ENCODE measurements at places on chromosomes 7 and 10. TPM values are rescaled to one million over a fixed set of nuclear protein-coding genes. Genes with fewer than 3 reads are reported as not detected.
A peak's percentile ranks its signal among the peaks of the same experiment; 100 is the strongest.

DNA sequence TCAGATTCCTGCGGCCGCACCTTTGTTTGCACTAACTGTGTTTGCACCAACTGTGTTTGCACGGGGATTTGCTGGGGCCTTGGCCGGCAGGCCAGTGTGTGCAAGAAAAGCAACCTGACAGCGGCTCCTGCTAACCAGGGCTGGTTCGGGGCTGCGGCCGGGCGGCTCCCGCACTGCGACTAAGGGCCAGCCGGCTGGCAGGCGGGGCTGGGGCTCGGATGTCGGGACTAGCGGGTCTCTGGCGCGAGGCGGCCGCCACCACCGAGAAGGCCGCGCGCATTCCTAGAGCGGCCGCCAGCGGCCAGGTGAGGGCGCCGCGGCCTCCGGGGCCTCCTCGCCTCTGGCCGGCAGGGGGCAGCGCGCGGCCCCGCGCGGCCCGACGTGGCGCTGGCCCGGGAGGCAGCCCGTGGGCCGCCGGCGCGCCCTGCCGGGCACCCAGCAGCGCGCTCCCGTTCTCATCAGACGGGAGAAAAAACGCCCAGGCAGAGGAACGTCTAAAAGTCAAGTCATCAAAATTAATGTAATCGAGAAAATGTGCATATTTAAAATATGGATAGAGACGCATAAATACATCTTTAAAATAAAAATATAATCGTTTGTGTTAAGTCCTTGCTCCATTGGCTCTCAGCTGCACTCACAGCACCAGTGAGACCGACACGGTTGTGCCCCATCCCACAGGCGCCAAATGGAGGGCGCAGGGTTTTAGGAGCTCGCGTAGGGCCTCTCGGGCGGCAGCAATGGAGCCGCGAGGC is 38.5 kb downstream of the ZNF777 start:
- peak; percentile 80 for DNase-seq
- H3K27ac ChIP-seq: peak overlapping the region; percentile 51
- H3K4me1 ChIP-seq: peaks cover 9% of the 10 kb centered on the region
- no peaks in the 10 kb centered on the region for H3K27me3 ChIP-seq
- no peaks in the 10 kb centered on the region for H3K36me3 ChIP-seq

- no peak for DNase-seq
- no peaks in the 10 kb centered on the region for H3K4me1 ChIP-seq
- H3K27me3 ChIP-seq: peaks cover 5% of the 10 kb centered on the region
- H3K36me3 ChIP-seq: no peaks in the 10 kb centered on the region
Observed at GRCh38 chr7:17532861-17533404, 234.5 kb downstream of the AHR start.

DNA sequence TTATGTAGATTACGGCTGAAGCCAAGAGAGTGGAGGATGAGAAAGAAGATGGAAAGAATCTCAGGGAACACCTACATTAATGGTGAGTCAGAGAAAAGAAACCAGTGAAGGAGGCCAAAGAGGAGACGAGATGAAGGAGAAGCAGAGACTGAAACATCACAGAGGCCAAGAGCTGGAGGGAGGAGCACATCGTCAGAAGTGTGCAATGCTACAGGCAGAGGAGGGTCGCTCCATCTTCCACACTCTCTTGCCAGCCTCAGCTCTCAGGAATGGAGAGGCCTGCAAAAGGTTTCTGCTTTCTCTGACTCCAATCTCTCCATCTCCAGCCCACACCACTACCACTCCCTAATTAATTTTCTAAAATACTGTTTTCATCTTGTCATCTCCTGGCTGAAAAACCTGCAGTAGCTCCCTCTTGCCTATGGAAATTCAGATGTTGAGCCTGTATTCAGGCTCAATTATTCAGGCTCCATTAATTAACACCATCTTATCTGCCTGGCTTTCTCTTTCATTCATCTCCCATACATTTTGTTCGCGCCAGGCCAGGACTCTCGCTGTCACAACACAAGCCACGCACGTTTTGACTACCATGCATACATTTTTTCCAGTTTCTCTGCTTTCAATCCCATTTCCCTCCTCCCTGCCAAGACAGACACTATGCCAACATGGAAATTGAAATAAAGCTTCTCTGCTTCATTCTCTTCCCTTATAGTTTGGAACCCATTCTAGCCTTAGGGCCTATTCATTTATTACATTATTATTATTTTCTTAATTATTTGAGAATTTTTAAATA is 165.8 kb downstream of the INHBA start:
- no peaks in the 10 kb centered on the region for H3K36me3 ChIP-seq
- no peak overlapping the region for H3K27ac ChIP-seq
- no peak overlapping the region for H3K4me3 ChIP-seq
- H3K27me3 ChIP-seq: no peaks in the 10 kb centered on the region

- H3K27me3 ChIP-seq: no peaks in the 10 kb centered on the region
- peak overlapping the region; percentile 53 for H3K4me3 ChIP-seq
- H3K27ac ChIP-seq: peak overlapping the region; percentile 71
- H3K36me3 ChIP-seq: peaks cover 2% of the 10 kb centered on the region
Observed at GRCh38 chr7:77351539-77352004, 64.6 kb downstream of the GSAP start.

GRCh38 chr10:3897156-3897555 is 112.1 kb upstream of the KLF6 start:
- H3K4me1 ChIP-seq: peaks cover 64% of the 10 kb centered on the region
- DNase-seq: no peak
- no peak overlapping the region for H3K4me3 ChIP-seq
- H3K27ac ChIP-seq: no peak overlapping the region

- H3K4me3 ChIP-seq: no peak overlapping the region
- no peak overlapping the region for H3K27ac ChIP-seq
- H3K4me1 ChIP-seq: no peaks in the 10 kb centered on the region
- H3K36me3 ChIP-seq: no peaks in the 10 kb centered on the region
- no peak for DNase-seq
- H3K27me3 ChIP-seq: peaks cover 15% of the 10 kb centered on the region
Observed at GRCh38 chr7:116730097-116731022, 58.4 kb downstream of the MET start.

GRCh38 chr7:107661865-107662379 is 1.3 kb downstream of the SLC26A4 start:
- DNase-seq: no peak
- H3K27ac ChIP-seq: no peak overlapping the region
- peaks cover 11% of the 10 kb centered on the region for H3K27me3 ChIP-seq
- H3K4me3 ChIP-seq: peak overlapping the region; percentile 84

- DNase-seq: no peak
- peaks cover 81% of the 10 kb centered on the region for H3K4me1 ChIP-seq
- peak overlapping the region; percentile 0 for H3K27ac ChIP-seq
- no peak overlapping the region for H3K4me3 ChIP-seq
Observed at GRCh38 chr7:114941692-114942091, 19.8 kb downstream of the MDFIC start.

DNA sequence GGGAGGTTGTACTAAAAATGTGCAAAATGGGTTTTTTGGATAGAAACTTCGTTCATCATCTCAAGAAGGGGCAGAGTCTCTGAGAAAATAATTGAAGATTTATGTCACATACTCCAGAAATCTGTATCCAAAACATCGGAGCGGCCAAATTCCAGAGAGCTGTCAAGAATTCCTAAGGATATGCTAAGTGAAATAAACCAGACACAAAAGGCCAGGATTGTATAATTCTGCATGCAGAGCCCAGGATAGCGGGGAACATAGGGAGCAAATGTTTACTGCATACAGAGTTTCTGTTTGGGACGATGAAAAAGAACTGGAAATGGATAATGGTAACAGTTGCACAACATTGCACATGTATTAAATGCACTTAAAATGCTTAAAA is 224.2 kb upstream of the AUTS2 start:
- H3K4me3 ChIP-seq: no peak overlapping the region
- no peaks in the 10 kb centered on the region for H3K27me3 ChIP-seq
- no peak for DNase-seq
- H3K36me3 ChIP-seq: no peaks in the 10 kb centered on the region
- H3K27ac ChIP-seq: no peak overlapping the region
- H3K4me1 ChIP-seq: no peaks in the 10 kb centered on the region

DNA sequence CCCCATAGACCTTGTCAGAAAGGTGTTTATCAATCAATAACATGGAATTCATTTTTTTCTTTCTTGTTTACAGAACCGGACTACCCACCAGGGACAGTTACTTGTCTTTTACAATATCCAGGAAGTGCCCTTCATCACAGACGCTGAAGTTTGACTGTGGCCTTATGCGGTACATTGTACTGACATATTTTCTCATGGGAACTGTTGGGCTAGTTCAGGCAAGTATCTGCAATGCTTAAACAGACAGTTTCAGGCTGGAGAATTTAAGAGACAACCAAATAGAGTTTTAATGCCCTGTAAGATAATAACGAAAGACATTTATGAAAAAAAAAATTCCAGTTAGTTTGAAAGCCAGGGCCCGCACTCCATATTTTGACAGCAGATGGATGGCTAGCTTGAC is 246.4 kb downstream of the GATA3 start:
- H3K27ac ChIP-seq: no peak overlapping the region
- peaks cover 8% of the 10 kb centered on the region for H3K4me1 ChIP-seq
- H3K4me3 ChIP-seq: no peak overlapping the region
- no peak for DNase-seq
- peaks cover 2% of the 10 kb centered on the region for H3K27me3 ChIP-seq

DNA sequence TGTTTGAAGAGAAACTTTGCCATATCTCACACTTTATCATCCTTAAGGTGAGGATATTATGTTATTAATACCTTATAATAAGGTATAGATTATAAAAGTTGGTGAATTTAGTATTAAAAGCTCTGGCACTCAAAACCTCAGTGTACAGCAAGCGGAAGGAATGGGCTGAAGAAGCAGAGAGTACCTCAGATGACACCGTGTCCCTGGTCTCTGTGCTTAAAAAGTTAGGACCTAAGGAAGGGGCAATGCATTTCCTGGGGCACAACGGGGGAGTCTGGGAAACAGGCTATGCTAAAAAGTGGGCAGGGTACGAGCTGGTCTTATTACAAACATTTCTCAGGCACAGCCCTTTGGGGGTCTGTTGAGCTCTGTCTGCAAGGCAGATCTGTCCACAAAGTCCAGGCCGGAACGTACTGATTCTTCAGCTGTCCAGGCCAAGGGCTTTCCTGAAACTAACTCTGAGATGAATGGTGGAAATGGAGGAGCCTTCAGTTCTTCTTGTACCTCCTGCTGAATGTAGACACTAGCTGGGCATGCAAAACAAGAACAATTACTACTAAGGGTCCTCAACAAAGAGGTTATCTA is 202.7 kb downstream of the POM121L12 start:
- H3K4me3 ChIP-seq: no peak overlapping the region
- H3K36me3 ChIP-seq: no peaks in the 10 kb centered on the region
- no peaks in the 10 kb centered on the region for H3K4me1 ChIP-seq
- DNase-seq: no peak
- H3K27ac ChIP-seq: no peak overlapping the region
- no peaks in the 10 kb centered on the region for H3K27me3 ChIP-seq

DNA sequence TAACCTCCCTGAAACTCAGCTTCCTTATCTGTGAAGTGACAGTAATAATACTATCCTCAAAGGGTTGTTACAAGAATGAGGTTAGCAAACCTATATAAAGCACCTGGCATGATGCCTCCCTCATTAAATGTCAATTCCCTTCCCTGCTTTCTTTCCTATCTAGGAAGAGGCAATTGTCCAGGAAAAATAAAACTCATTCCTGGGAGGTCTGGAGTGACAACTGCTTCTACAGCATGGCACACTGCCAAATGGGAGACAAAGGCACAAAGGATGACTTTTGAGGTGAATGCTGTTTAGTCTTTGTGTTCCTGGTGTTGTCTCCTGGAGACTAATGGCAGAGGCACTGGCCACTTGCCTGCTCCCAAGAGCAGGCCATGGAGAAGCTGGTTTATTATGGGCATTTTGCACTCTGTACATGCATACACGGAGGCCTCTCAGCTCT is 32.2 kb upstream of the PDE1C start:
- no peaks in the 10 kb centered on the region for H3K36me3 ChIP-seq
- no peak overlapping the region for H3K4me3 ChIP-seq
- no peak for DNase-seq
- H3K27me3 ChIP-seq: no peaks in the 10 kb centered on the region

- no peak overlapping the region for H3K4me3 ChIP-seq
- H3K27me3 ChIP-seq: peaks cover 3% of the 10 kb centered on the region
- H3K4me1 ChIP-seq: no peaks in the 10 kb centered on the region
Observed at GRCh38 chr10:122139627-122140170, 131.4 kb upstream of the BTBD16 start.

GRCh38 chr7:66946545-66946944 is 25.5 kb downstream of the TMEM248 start:
- peaks cover 37% of the 10 kb centered on the region for H3K36me3 ChIP-seq
- DNase-seq: no peak
- no peak overlapping the region for H3K4me3 ChIP-seq

- no peak overlapping the region for H3K4me3 ChIP-seq
- no peak overlapping the region for H3K27ac ChIP-seq
Observed at GRCh38 chr7:40883826-40884225, 749.0 kb downstream of the SUGCT start.

GRCh38 chr10:35448687-35449662 is 112.7 kb downstream of the CCNY start:
- no peak overlapping the region for H3K27ac ChIP-seq
- peaks cover 76% of the 10 kb centered on the region for H3K4me1 ChIP-seq
- no peak overlapping the region for H3K4me3 ChIP-seq
- peaks cover 17% of the 10 kb centered on the region for H3K36me3 ChIP-seq

DNA sequence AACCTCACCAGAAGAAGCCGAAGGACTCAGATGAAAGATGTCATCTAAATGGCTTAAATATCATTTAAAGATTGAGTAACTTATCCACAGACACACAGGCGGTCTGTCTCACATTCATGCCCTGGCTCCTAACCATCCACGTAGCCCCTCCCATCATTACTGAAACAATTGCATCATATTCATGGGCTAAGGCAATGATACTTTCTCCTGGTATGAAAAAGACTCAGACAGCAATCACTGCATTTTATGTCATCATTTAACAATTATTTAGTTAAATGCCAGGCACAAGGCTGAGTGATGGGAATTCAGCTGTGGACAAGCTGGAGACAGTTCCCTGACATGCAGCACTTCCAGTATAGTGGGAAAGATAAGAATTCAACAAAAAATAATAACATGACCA is 11.2 kb upstream of the TECTB start:
- no peak overlapping the region for H3K4me3 ChIP-seq
- no peaks in the 10 kb centered on the region for H3K36me3 ChIP-seq
- no peak for DNase-seq
- H3K4me1 ChIP-seq: no peaks in the 10 kb centered on the region
- no peaks in the 10 kb centered on the region for H3K27me3 ChIP-seq

Gene CLRN3
- not detected for total RNA-seq

Gene PPP1R3A
- total RNA-seq: not detected

Gene NEUROD6
- total RNA-seq: not detected

Gene NKX2-3
- total RNA-seq: not detected

Gene PLXNA4
- total RNA-seq: 0.17 TPM

Gene TWIST1
- 4.1 TPM for total RNA-seq
